ENCODE measurements at places on chromosomes 6 and 20. TPM values are rescaled to one million over a fixed set of nuclear protein-coding genes. Genes with fewer than 3 reads are reported as not detected.

MICB gene
- total RNA-seq: not detected

CALHM4 gene
- not detected for total RNA-seq

SLC17A2 gene
- total RNA-seq: not detected

OR2J3 gene
- not detected for total RNA-seq

BTNL2 gene
- not detected for total RNA-seq

FAM217B gene
- 3.5 TPM for total RNA-seq

ADTRP gene
- total RNA-seq: 63.6 TPM

TRIM31 gene
- total RNA-seq: not detected

NOX3 gene
- not detected for total RNA-seq

APCDD1L gene
- not detected for total RNA-seq

SIM1 gene
- total RNA-seq: not detected

SPAG4 gene
- not detected for total RNA-seq

C20orf144 gene
- total RNA-seq: not detected

ZSCAN16 gene
- 3.8 TPM for total RNA-seq

MOXD1 gene
- 2.3 TPM for total RNA-seq

BNIP5 gene
- 5.7 TPM for total RNA-seq

LY6G5C gene
- total RNA-seq: not detected

ANKEF1 gene
- total RNA-seq: 1.2 TPM

SRSF6 gene
- 22.8 TPM for total RNA-seq

NCR2 gene
- total RNA-seq: not detected

BMP2 gene
- 49.0 TPM for total RNA-seq

BPIFA1 gene
- total RNA-seq: not detected

ZNF512B gene
- total RNA-seq: 6.1 TPM
